ENCODE measurements at places on chromosomes 6 and 20.

DNA sequence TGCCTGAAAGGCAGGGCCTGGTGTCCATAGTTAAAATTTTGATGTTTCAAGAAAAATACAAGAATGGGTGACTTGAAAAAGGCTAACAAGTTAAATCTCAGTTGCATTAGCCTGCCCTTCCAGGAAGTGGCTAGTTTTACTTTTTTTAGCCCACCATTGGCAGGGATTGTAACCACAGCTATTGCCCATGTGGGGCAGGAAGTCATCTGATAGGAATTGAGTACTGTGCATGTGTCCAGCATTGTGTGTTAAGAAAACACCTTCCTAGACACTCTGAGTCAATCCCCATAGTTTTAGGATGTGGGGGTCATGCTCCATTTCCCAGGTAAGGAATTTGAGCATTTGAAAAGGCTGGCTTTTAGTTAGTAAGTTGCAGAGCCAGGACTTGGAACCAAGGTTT, 26.9 kb downstream of the LYRM2 start:
- DNase-seq: no peak

- no peak for DNase-seq
Measured at GRCh38 chr6:125123468-125124048, 30.0 kb upstream of the TPD52L1 start.

- DNase-seq: no peak
Measured at GRCh38 chr6:14265049-14266021, 147.8 kb downstream of the CD83 start.

- no peak for DNase-seq
Measured at GRCh38 chr20:62732031-62732760, 23.6 kb downstream of the NTSR1 start.

GRCh38 chr6:38176797-38177751, 357.5 kb downstream of the ZFAND3 start:
- no peak for DNase-seq

DNA sequence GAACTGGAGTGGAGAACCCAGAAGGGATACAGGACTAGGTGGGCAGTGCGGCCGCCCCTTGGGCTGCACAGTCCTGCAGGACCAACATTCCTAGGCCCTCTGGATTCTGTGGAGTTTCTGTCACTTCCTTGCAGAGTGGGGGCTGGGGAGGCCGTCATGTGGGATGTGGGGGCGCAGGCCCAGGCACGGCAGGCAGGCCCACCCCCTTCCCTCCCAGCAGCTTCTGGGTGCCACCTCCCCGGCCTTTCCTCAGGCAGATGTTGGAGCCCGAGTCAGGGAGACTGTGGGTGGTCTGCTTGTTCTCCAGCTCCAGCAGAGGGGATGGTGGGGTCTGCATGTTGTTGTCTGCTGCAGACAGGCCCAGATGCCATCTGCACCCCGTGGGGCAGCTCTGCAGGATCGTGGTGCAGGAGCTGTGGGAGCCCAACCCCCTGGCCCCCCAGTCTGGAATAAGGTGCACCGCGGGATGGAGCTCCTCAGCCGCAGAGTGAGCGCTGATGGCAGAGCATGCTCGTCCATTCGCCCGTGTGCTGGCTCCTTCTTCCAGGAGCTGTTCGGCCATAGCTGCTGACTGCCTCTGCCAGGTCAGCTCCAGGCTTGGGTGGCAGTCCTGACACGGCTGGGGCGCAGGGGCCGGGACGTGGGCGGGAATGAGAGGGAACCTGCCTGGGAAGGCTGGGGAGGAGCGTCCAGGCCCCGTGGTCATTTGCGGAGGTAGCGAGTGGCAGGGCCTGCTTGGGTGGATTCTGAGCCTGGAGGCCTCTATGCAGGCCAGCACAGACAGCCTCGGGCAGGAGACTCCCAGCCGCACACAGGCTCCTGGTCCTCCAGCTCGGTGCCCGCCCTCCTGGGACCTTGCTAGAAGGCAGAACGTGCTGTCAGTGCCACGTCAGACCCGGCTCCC, 18.1 kb downstream of the SLC17A9 start:
- DNase-seq: no peak

- DNase-seq: no peak
Measured at GRCh38 chr6:150600010-150600300, 270 bp downstream of the PLEKHG1 start.

DNA sequence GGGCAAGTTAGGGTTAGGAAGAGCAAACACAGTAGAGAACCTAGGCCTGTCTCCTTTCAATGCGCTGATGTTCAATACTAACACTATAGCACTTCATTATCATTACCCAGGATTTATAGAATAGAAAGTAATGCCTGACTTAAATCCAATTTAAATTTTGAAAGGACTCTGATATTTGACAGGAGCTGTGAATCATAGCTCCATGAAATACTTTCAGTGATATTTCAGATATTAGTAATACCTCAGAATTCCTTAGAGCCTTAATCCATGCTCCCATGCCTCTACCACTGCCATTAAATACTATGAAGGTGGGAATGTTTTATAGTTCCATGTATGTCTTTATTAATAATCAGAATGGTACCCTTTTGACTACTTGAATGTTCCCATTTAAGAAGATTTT, 530.2 kb downstream of the BCKDHB start:
- no peak for DNase-seq

- DNase-seq: no peak
Measured at GRCh38 chr6:34600796-34601195, 44.7 kb upstream of the SPDEF start.

GRCh38 chr20:58646257-58646656, 4.8 kb upstream of the STX16 start:
- DNase-seq: no peak

DNA sequence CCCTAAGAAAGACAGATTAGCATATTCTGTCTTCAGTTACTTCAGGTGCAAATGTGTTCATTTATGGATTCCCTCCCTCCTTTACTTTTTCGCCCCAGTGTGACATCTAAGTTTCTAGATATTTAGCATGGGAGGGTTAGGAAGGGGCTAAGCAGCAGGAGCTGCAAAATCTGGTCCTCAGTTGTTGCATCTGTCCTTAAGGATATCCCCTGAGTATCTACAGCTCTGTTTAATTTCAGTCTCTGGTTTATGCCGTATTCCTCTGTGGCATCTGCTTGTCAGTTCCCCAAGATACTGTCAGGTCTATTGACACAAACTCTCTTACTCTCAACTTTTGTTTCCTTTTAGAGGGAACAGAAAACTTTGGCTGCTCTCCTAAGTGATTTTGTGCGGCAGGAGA, 754.6 kb upstream of the MAP3K7 start:
- no peak for DNase-seq

DNA sequence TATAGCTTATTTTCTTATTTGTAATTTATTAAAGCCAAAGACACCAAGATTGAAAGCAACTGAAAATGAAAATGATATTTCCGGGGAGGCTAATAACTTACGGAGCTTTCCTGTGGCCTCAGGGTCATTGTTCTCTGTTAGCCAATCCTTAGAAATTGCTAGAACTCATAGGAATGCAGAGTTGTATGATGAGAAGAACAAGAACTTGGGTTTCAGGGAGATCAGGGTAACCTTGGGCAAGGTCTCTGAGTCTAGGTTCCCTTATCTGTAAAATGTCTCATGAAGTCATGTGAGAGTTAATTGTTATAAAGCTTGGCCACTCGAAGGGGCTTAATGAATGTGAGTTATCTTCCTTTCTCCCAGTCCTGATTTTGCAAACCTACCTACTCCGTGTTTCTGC, 20.1 kb upstream of the SERINC3 start:
- DNase-seq: no peak

DNA sequence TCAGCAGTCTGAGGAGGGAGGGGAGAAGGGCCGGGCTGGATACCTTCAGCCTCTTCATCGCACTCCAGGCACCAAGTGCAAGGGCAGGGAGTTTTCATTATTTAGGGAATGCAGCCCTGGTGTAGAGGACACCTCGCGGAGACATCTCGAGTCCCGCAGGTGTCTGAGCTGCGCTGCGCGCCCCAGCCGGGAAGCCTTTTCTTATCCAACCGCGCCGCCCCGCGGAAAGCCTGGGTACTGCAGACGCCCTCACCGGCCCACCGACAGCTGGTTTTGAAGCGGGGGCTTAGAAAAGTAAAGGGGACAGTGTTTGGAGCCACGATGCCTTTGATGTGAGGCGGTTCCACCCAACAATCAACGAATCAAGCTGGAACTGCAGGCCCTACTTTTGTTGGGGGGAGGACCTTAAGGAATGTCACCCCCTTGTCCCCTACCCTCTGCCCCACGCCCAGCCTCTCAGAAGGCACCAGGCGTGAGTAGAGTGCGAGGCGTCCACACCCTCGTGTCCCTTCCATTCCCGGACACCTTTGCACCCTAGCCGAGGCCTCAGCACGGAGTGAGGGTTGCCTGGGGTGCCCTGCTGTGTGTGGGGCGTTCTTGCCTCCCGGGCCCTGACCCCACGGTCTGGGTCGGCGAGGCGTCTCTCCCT, 8.6 kb downstream of the NKX2-2 start:
- DNase-seq: no peak

- no peak for DNase-seq
Measured at GRCh38 chr20:24702501-24703283, 233.3 kb downstream of the SYNDIG1 start.

DNA sequence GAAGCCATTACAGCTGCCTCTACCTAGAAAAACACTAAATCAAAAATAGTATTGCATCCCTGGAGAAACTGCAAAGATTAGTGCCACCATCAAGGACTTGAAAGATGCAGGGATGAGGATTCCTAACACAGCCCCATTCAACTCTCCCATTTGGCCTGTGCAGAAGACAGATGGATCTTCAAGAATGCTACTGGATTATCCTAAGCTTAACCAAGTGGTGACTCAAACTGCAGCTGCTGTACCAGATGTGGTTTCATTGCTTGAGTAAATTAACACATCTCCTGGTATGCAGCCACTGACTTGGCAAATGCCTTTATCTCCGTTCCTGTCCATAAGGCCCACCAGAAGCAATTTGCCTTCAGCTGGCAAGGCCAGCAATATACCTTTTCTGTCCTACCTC, 117.4 kb downstream of the TBC1D32 start:
- DNase-seq: no peak

DNA sequence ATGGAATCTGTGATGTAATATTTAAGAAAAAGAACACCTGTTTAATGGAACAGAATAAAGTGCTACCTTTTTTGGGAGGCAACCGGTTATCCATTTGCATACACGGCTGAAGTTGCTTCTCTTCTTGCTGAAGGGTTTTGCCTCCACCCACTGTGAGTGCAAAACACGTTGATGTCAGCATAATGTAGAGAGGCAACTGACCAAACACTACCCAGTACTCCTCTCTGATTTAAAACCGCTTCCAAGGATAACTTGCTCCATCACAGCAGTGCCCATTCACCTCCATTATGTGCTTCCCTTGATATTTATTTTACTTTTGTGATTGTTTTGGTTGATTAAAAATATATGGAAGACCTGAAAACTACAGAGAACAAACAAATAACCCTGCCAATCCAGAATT, 1.4 kb downstream of the SLC17A1 start:
- no peak for DNase-seq

GRCh38 chr20:57457243-57458095, 66.3 kb downstream of the RBM38 start:
- no peak for DNase-seq

GRCh38 chr20:49405062-49405683, 77.3 kb downstream of the KCNB1 start:
- DNase-seq: no peak

GRCh38 chr6:110296241-110297025, 61.7 kb downstream of the METTL24 start:
- no peak for DNase-seq

DNA sequence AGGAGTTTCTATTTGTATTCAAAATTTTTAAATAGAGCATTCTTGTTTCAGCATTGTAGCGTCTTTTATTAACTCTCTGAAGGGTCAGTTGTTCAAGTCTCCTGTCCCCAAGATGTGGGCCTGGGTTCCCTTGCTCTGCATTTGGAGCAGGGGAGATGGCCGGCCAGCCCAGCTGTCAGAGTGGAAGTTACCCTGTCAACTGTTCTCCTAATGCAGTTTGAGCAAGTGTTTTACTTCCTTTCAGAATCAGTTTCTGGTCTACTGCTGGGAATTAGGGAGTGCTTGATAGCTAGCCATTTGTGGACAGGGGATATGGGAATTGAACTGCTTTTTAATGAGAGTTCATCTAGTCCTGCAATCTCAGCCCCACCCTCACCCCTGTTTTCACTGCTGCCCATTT, 116.6 kb downstream of the QKI start:
- no peak for DNase-seq

- DNase-seq: no peak
Measured at GRCh38 chr6:52707963-52708680, 37.2 kb downstream of the TMEM14A start.

- DNase-seq: no peak
Measured at GRCh38 chr20:47243532-47244305, 112.8 kb downstream of the ZMYND8 start.

DNA sequence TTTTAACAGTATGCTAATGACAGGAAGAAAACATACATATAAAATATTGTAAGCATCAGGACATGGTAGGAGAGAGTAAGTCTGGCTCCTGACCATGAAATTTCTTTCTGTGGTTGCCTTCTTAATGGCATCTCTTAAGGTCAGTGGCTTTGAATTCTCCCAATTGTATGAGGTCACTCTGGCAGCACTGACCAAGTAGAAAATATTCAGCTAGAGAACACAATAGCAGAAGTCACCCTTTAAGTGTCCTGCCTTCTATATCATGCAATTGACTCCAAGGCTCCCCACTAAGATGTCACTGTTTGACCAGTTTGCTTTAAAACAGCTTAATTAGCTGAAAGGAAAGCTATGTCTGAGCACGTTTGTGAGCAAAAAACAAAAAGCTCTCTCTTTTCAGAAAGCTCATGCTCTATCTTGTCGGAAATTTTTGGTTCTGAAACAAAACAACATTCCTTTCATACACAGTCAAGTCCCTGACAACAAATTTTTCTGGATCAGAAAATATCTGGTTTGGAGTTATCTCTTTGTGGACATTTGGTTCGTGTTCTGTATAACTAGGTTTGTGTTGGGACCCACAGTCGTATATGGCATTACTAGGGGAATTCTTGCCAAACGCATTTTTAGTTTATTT, 120.9 kb upstream of the IFNGR1 start:
- DNase-seq: no peak

DNA sequence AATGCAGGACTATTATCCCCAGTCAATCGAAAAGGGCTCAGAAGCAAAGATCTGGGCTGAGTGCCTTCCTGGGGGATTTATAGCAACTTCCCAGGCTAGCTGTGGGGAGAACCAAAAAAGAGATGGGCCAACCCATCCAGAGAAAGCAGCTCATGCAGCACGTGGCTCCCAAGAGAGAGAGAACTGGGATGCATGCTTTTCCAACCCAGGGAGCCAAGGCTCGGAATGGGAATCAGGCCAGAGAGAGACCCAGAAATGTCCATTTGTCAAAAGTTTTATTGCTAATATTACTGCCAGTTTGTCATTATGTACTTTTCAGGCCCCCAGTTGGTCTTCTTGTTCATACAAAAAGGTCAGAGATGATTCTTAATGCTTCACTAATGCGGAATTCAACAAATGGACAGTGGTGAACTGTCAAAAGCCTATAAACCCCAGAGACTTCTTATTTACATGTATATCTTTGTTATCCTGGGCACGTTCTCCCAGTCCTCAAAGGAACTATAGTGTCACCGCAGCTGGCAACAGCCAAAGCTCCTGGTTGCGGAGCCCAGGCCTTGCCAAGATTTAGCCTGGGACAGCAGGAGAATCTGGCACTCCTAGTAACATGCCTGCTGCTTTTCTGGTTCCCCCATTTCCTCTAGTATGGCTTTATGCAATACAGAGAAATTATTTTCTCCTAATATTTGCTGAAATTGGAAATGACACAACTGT, 139.1 kb upstream of the POU3F2 start:
- peak; percentile 11 for DNase-seq
